NCI-H345 (cell line): ENCODE measurements at places on chromosomes 16 and 17.

DNA sequence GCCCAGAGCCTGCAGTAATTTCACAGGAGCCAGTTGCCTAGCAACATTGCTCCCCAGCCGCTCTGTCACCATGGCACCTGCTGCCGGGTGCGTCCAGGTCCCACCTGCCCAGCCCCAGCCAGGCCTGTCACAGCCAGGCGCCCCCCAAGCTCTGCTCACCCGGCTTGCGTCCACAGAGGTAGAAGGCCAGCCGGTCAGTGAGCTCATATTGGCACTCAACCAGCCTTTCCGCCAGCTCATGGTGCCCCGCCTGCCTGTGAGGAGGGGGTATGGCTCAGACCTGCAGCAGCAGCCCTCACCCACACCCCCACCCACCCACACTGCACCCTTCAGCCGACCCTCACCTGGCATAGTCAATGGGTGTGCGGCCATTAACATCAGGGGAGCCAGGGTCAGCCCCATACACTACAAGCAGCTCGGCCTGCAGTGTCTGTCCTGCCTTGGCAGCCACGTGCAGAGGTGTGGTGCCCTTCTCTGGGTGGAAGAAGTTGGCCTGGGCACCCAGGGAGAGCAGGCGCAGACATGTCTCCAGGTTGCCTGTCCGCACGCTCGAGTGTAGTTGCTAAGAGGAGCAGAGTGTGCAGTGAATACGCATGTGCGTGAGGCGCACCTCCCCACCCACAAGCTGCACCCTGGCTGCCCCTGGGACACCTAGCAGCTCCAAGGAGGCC, 7.7 kb downstream of the GIT1 start:
- no peak for DNase-seq

DNA sequence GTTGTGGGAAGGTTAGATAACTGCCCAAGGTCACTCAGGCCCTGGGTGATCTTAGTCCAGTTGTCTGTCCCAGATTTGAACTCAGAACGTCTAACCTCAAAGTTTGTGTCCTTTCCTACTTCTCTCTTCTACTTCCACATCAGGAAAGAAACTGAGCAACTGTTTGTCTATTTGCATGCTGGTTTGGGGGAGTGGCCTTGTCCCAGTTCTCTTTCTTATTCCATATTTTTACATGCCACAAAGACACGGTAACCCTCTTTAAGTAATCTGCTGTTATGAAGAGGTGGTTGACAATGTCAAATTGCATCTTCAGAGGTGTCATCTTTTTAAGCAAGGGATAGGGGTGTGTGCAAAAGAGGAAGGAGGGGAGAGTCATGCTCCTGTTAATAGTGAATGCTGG, 432.5 kb downstream of the HS3ST3B1 start:
- DNase-seq = no peak

DNA sequence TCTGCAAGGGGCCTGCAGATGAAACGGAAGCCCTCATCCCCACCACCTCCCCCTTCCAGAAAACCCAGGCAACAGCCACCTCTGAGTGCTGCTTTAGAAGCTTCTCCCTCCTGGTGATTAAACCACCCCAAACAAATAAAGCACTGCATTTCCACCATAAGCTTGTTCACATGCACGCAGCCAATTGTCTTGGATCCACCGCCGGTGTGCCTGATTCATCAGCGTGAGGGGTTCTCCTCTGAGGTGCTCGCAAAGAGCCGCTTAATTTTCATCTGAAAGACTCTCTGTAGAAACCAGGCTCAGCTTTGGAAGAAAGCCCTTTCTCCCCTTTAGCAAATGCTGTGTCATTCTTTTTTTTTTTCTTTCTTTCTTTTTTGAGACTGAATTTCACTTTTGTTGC, 155.2 kb upstream of the EEF2KMT start:
- no peak for DNase-seq

DNA sequence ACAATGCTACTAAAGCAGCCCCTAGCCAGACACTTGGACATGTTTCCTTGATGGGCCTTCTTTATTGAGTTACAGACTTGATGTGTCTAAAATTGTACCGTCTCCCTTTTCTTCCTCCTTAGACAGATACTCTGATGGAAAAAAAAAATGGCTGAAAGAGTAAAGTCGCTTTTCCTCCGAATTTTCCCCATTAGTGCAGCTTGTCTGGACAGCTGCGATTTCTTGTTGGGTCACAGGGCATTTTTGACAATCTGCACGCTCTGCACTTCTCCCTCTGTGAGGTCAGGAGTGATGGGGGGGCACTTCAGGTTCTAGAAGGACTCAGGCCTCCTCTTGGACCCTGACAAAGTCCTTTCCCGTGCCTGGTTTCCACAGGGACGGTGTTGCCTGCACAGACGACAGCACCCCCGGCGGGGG, 968 bp upstream of the PRKAR1A start:
- DNase-seq = no peak

GRCh38 chr16:56780646-56781045, 50.7 kb downstream of the NUP93 start:
- no peak for DNase-seq
